ENCODE measurements at places on chromosomes 3 and 15.

DNA sequence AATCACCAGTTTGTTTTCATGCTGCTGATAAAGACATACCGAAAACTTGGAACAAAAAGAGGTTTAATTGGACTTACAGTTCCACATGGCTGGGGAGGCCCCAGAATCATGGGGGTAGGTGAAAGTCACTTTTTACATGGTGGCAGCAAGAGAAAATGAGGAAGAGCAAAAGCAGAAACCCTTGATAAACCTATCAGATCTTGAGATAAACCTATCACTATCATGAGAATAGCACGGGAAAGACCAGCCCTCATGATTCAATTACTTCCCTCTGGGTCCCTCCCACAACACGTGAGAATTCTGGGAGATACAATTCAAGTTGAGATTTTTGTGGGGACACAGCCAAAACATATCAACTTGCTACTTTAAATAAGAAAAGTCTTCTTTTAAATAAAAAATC, 28.9 kb downstream of the CD200R1L start:
- DNase-seq: no peak

DNA sequence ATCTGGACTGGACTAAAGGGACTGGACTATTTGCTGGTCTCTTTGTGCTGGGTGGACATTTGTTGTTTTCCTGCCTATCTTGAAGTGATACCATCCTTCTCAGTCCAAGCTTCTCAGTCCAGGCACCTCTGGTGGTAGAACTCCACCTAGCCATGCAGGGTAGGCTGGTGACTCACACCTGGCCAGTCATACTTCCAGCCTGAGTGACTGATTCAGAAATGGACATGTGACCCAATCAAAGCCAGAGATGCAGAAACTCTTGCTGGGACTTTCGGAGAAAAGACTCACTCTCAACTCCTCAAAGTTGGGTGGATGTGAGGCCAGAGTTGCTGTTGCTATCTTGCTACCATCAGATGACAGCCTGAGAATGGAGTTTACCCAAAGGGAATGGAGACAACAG, 5.6 kb upstream of the ASB14 start:
- no peak for DNase-seq

DNA sequence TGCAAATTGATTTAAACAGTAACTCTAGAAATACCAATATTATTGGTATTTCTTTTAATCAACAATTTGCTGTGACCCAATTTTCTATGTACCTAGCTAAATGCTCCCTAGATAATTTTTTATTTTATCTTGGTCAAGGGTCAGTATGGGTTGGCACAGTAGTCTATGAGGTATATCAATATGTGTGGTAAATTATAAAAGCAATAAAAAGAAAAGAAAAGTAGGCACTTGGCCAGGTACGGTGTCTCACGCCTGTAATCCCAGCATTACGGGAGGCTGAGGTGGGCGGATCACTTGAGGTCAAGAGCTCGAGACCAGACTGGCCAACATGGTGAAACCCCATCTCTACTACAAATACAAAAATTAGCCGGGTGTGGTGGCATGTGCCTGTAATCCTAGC, 34.0 kb upstream of the STIMATE start:
- DNase-seq: no peak

GRCh38 chr15:89543389-89543788, 31.9 kb upstream of the TICRR start:
- DNase-seq: no peak

- DNase-seq: no peak
Observed at GRCh38 chr3:16412192-16412800, 101.2 kb downstream of the RFTN1 start.
